ENCODE measurements at places on chromosomes 1 and 21.

GRCh38 chr1:32886004-32886827 lies at the start of gene HPCA:
TSS of gene HPCA (plus strand) at chr1:32886491. CDS start at chr1:32888899, 2,408 bp downstream.
- DNase-seq: no peak

- no peak for DNase-seq
Measured at GRCh38 chr1:231207437-231207836, 33.6 kb upstream of the GNPAT start.

DNA sequence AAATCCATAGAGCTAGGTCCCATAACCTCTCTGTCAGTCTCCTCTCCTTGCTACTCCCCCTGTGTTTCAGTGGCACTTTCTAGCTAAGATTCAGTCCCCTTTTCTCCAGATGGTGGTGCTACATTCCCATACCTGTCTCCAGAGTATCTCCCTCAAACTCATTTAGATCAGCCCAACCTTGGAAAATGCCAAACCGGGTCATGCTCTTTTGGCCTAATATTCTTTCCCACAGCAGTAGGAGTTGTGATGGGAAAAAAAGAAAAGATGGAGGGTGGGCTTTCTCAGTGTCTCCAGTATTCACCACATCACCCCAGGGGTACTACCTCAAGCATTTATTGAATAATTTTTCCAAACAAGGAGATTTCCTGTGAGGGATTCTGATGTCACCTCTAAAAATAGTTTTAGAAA lies 3.2 kb upstream of the RXFP4 start:
- peak; percentile 25 for DNase-seq

DNA sequence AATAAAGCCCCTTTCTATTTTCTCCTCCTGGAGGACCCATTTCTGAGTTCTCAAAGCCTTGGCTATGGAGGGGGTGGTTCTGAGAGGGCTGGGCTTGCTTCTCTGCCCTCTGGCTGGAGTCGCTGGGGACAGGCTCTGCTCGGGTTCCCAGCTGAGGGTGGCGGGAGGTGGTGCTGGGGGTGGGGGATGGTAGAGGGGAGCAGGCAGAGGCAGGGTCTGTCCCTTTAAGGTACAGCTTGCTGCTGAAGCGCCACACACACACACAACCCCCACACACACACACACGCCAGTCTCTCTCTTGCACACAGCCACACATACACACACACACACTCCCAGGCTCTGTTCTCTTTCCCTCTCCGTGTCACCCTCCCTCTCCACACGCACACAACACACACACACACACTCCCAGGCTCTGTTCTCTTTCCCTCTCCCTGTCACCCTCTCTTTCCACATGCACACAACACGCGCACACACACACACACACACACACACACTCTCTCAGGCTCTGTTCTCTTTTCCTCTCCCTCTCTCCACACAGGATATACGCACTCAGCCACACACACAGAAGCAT lies 69.8 kb upstream of the SSBP3 start:
- DNase-seq: no peak

GRCh38 chr1:229942501-229942900 lies 124.5 kb upstream of the GALNT2 start:
- DNase-seq: peak; percentile 47

DNA sequence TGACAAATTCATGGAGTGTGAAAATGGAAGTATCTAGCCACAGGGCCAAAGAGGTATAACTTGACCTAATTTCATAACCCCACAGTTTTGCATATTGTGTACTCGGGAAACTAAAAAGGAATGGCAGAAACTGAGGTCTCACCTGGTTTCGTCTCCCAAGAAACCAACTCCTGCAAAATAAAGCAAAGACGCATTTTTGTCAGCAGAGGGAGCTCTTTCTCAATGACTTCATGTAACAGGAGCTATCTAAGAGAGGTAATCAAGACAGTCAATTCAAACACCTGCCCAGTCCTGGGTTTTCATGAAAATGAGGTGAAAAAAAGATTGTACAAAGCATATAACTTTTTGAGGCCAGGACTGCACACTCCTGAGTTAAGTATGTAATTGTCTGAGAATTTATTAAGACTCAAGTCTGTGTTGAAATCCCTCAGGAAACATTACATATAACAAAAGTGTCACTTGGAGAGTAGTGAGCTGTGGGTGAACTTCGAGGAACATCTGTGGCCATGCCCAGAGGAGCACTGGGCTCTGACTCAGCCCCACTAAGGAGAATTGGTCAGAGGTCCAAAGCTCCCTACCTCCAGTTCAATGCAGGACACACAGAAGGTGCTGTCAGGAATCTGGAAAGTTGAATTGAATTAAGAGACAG lies 17.6 kb downstream of the FCRL4 start:
- peak; percentile 5 for DNase-seq

DNA sequence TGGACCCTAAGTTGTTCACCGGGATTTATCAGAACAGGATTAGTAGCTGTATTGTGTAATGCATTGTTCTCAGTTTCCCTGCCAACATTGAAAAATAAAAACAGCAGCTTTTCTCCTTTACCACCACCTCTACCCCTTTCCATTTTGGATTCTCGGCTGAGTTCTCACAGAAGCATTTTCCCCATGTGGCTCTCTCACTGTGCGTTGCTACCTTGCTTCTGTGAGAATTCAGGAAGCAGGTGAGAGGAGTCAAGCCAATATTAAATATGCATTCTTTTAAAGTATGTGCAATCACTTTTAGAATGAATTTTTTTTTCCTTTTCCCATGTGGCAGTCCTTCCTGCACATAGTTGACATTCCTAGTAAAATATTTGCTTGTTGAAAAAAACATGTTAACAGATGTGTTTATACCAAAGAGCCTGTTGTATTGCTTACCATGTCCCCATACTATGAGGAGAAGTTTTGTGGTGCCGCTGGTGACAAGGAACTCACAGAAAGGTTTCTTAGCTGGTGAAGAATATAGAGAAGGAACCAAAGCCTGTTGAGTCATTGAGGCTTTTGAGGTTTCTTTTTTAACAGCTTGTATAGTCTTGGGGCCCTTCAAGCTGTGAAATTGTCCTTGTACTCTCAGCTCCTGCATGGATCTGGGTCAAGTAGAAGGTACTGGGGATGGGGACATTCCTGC lies 3.9 kb upstream of the OLFML3 start:
- no peak for DNase-seq

- DNase-seq: no peak
Measured at GRCh38 chr1:233427907-233428306, 100.4 kb downstream of the MAP3K21 start.

DNA sequence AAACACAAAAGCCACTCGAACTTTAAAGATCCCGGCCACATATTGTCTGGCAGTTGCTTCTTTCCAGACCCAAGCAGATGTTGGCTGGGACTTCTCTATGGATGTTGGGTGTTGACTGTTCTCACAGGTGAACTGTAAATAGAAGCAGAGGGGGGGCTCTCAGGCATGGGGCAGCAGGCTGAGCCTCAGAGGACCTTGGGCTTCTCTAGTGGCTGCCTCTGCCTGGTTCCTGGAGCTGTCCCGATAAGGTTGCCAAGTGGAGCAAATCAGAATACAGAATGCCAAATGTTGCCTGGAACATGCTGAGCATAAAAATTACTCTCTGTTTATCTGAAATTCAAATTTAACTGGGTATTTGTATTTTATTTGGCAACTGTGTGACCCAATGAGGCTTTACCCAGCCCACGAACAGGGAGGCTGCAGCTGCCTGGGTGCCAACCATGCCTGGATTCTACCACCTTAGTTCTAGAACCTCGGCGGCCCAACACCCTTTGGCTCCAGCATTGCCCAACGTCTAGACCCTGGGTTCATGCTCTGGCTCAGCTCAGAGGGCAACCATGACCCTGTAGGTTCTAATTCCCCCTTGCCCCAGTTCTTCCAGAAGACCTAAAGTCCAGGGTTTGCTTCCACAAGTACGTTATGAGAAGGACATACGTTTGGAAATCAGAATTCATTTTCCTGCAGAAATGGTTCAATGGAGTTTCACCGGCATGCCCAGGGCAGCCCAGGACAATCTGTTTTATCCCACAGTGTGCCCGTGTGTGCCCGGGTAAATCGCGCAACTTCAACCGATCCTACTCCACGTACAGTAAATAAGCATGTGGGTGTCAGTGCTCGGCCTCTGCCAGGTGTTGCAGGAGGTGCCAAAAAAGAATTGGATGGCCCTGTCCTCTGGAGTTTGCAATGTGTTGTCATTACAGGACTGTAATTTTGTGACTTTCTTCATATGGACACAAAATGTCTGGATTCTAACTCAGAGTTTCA lies 5.4 kb upstream of the SLC45A1 start:
- DNase-seq: no peak

GRCh38 chr1:18145851-18146618 lies 38.4 kb downstream of the IGSF21 start:
- DNase-seq: no peak

DNA sequence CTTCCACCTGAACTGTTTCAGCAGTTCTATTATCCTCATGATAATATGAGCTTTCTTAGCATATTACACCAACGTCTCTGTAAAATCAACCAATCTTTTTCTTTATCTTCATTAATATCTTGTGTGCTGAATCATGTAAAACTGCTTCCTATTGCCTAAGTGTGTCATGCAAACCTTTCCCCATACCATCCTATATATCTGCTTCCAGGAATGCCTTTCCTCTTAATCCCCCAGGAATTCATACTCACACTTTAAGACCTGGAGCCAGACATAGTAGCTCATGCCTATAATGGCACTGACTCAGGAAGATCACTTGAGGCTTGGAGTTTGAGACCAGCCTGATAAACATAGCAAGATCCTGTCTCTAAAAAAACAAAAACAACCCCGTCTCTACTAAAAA lies 183.9 kb downstream of the NRIP1 start:
- no peak for DNase-seq

DNA sequence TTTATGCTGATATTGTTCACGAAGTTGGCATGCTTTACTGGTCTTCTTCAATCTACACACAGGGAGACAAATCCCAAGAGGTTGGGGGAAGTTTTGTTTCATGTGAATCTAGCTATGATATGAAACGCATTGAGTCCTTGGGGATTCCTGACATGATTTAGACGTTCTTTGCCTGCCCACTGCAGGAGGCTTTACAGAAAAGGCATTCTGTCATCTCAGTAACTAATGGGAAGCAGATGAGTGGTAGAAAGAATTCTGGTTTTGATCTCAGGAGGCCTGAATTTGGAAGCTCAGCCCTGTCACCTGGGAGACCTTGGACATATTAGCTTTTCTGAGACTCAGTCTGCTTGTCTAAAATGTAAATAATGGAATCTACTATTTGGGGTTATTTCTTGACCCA lies 383.0 kb upstream of the NFIA start:
- DNase-seq: no peak

DNA sequence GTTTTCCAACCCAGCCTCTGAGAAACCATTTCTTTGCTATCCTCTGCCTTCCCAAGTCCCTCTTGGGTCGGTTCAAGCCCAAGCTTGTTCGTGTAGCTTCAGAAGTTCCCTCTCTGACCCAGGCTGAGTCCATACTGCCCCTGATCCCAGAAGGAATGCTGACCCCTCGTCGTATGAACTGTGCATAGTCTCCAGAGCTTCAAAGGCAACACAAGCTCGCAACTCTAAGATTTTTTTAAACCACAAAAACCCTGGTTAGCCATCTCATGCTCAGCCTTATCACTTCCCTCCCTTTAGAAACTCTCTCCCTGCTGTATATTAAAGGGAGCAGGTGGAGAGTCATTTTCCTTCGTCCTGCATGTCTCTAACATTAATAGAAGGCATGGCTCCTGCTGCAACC lies 23.8 kb downstream of the EIF2D start:
- DNase-seq: no peak

DNA sequence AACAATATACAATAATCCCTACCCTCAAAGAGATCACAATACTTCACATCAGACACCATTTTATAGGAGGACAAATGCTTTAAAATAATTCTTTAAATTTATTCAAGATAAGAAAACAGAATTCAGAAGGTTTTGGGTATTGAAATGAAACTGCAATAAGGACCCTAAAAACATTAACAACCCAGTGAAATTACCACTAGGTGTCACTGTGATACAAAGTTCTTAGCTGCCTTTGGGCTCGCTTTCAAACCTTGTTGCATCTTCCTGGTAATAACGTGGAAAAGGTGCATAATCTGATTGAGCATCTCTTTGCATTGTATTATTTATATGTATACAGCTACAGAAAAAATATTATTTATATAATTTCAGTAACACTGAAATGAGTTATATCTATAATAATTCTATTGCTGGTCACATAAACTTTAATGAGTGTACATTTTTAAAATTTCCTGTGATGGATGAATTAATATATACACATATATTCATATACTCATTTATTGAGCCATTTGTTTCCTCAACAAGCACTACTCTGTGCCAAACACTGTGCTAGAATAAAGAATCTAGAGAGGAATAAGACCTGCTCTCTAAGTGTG lies 185.2 kb downstream of the FAF1 start:
- peak; percentile 36 for DNase-seq

GRCh38 chr1:3943123-3943431 lies 43.0 kb upstream of the C1orf174 start:
- DNase-seq: no peak

- DNase-seq: no peak
Measured at GRCh38 chr1:32539584-32540571, 651 bp downstream of the ZBTB8A start.
